ENCODE measurements at places on chromosomes 1 and 21.

DNA sequence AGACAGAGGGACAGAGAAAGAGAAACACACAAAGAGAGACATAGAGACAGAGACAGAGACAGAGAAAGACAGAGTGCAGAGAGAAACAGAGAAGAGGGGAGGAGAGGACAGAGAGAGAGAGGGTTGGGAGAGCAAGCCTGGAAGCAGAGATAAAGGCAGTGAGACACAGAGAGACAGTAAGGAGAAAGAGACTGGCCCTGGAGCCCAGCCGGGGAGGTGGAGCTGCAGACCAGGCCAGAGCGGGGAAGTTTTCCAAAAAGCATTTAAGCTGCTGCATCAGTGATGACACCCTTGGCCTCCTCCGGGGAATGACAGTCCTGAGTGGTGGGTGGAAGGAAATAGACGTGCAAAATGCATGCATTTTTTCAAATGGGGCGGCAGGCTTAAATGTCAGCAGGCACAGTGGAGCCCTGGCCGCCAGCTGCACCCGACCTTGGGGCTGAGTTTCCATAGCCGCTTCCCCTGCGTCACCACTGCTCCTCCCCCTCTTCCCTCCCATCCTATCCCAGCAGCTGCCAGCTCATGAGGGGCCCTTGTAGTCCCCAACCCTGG, 95.4 kb upstream of the KLHDC7A start:
- no peak for DNase-seq

DNA sequence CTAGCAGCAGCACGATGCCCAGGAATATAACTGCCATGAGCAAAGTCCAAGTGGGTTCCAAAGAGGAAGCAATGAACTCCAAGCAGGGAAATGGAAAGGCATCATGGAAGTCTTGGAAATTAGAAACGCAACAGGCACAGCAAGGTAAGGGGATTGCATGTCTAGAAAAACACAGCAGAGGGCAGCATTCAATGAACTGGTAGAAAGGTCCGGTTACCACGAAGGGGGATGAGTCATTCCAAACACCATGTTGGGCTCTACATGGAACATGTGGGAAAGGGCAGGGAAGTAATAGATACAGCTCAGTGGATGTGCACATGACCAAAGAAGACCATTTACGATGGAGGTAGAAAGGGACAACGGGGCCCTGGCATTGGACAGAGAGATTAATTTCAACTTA, 36.4 kb downstream of the RXRG start:
- no peak for DNase-seq

DNA sequence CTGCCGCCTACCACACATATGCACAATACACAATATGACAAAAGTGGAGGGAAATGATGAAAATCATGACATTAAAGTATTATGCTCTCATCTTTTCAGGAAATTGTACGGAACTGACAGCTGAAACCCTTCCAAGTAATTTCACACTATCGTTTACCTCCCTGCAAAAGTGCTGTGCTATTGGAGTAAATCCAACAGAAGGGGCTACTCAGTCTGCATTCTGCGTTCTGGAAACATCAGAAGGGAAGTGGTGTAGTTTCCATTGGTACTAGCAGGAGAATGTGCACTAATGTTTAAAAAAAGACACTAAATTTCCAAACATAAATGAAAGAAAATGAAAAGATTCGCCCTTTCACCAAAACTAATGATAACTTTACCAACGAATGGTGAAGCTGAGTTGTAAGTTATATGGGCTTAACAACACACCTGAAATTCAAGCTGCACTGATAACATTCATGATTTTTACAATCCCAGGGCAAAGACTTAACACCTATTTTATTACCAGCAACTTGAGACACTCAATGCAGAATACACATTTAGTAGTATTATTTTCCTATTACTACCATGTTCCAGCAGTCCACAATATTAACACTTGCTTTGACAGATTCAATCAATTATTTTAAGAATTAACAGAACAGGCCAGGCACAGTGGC, 3.2 kb downstream of the DENND1B start:
- no peak for DNase-seq

DNA sequence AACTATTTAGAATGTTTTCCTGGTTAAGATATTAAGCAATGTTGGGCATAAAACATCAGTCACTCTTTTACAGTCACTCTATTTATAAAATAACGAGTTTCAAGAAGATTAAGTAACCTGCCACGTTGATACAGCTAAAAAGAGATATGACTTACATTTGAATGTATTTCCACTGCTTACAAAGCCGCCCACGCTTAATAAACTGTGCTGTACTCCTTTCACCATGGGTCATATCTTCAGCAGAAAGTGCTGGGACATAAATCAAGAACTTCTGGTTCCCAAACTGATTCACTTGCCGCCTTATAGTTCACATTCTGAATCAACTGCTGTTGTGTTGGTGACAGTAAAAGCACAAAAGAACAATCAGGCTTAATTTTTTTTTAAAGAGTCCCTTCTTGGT, 666.7 kb downstream of the NCAM2 start:
- DNase-seq, result no peak

DNA sequence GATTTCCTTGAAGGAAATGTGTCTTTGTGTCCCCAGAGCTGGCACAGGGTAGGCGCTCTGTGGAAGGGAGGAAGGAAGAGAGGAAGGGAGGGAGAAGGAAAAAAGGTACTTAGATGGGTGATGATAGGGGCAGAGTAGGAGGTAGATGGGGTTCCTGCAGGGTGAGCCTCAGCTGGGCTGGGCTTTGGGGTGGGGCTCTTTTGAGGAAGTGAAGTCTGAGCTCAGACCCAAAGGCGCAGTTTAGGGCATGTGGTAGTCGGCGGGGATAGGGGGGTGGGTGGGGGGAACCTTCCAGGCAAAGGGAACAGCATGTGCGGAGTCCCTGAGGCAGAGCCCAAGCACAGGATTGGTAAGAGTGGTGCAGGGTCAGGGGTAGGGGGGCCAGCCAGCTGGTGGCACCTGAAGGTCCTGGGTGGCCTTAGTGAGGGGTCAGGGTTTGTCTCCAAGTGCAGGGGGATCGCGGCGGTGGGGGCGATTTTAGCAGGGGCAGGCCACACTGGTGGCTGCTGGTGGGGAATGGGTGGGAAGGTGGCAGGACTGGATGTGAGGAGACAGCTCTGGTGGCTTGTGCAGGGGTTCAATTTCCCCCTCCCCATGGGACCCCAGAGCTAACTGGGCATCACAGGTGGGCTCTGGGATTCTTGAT, 8.4 kb upstream of the HTR6 start:
- no peak for DNase-seq

DNA sequence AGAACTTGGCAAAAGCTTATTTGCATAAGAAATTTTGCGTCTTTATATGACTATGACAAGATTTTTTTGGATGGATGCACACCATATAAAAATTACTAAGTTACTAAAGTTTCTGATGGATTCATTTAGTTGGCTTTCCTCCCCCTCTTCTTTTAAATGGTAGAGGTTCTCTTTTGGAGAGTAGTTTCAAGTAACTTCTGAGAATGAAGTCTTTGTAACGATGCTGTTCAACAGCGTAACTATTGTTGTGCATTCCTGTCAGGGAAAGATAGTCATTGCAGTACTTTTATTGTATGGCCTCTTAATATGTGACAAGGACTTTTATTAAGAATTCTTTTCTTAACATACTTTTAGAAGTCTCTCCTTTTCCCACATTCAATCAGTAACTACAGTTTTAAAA, 16.0 kb downstream of the NFIA start:
- DNase-seq, result no peak
